Stimulated activated CD8-positive, alpha-beta memory T cell treated with anti-CD3 and anti-CD28 coated beads, Interleukin-7, amount 100 ng/mL, for 1 hour (primary cell): ENCODE measurements at places on chromosomes 5 and 9.

DNA sequence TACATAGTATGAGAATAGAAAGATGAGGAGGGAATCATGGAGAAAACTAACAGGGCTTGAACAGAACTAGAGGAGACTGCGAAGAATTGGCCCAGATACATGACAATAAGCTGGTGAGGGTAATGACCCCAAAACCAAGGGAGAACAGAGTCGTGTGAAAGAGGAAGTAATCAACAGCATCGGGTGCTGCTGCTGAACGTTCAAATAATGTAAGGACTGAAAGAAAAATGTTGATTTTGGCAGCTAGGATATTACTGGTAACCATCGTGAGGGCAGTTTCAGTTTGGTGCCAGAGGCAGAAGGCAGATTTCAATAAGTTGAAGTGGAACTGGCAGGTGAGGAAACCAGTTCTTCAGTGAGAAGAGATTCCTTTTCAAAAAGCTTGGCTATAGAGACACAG is 66.8 kb upstream of the SMC2 start:
- DNase-seq: no peak

GRCh38 chr9:119086590-119086989 is 282.6 kb downstream of the BRINP1 start:
- no peak for DNase-seq

- no peak for DNase-seq
These were observed 1252.5 kb downstream of the EFNA5 start for GRCh38 chr5:106418196-106418595.

DNA sequence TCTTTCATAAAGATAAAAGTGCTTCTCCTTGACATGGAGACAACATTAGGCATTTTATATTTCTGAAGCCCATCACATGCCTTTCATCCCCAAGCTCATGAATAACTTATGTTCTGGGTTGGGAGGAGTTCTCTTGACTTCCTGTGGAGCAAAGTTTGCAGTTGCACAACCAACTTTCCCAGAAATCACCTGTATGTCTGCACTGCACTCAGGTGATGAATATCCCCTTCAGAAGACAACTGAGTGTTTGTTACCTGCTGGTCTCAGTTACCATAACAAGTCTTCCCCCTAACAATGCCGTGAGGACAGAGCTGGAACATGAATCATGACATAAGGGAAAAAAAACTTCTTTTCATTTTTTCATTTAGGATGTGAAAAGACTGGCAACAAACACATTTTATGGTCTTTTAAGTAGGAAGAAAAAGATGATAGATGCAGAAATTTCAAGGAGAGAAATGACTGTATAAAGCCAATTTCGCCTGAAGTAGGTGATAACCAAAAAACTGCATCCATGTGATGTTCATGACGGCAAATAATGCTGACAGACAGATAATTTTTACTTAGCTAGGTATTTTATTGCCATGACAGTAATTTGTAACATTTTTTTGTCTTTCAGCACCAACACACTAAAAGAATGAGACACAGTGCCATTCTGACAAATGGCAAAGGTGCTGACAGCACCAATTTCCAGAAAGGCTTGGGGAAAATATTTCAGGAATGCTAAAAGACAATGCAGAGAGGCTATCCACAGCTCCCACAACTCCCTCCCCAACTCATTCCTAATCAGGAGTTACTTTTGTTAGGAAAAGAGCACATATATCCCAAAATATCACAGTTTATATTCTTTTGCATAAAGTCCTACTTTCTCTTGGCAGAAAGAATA is 656.3 kb downstream of the PRELID2 start:
- DNase-seq: no peak

DNA sequence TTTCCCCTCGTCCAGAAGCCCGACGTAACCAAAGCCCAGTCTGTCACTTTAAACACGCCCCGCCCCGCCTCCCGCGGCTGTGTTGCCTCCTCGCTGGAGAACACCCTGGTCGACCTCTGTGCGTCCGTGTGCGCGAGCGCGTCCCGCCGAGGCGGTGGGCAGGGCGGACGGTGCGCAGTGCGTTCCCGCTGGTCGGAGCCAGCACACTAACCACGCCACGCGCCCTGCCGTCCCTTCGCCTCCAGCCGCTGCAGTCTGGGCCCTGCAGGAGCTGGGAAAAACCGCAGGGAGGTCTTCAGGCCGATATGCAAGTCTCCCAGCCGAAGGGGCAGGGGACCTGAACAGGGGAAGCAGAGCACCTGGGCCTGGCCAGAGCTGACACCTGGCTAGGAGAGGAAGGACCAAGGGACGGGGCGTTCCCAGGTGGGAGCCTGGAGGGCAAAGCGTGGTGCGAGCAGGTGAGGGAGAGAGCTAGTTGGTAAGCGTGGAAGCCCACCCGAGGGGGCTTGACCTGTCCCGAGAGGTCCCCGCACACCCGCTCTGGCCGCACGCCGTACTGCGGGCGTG is 1.3 kb upstream of the PHPT1 start:
- DNase-seq: no peak

GRCh38 chr9:134485653-134486052 is 155.9 kb upstream of the COL5A1 start:
- no peak for DNase-seq

DNA sequence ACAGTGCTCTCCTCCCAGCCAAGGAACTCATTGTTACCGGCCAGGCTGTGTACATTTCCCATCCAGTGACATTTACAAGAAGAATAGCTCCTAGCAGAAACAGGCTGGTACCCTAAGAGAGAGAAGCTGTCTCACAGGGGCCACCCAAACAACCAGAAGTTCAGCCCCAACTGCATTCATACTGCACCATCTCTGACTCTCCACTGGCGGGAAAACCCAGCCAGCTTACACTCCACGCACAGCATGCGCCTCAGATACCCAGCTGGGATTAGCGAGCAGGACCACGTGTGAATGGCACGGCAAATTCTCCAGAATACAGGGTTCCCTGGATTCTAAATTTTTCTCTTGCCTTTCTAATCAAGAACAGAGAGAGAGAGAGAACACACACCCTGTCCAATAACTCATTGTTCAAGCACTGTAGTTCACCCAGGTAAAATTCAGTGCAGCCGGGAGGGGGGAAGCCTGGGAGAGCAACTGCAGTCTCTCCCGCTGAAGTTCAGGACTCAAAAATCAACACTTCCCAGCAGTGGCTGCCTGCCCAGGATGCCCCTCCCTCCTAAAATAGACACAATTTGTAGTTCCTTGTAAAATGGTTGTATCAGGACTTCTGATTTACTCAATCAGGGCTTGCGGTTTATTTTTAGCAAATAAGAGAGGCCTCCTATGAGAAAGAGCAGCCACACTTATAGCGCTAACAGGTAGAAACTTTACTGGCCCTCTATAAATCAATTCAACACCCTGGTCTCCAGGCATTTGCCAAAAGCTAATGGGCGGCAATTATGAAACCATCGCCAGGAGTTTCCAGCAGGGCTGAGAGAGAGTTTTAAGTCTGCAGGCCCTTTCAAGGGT is 2.2 kb downstream of the COL23A1 start:
- DNase-seq: no peak

DNA sequence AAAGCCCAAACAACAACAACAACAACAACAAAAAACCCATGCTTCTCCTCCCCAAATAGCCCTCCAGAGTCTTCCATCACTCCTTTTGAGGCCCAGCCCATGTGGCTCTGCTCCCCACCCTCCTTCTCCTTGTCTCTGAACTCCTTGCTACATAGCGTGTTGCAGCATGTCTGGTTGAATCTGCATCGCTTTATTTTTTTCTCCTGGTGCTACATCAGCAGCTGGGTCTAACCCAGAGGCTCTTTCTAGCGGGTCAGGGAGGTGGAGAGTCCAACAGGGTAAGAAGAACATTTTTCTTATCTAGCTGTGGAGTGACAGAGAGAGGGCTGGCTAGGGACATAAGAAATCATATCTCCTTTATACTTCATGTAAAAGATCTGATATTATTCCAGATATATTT is 18.4 kb downstream of the NXNL2 start:
- DNase-seq: no peak
